ENCODE measurements at places on chromosomes 2 and 18.

DNA sequence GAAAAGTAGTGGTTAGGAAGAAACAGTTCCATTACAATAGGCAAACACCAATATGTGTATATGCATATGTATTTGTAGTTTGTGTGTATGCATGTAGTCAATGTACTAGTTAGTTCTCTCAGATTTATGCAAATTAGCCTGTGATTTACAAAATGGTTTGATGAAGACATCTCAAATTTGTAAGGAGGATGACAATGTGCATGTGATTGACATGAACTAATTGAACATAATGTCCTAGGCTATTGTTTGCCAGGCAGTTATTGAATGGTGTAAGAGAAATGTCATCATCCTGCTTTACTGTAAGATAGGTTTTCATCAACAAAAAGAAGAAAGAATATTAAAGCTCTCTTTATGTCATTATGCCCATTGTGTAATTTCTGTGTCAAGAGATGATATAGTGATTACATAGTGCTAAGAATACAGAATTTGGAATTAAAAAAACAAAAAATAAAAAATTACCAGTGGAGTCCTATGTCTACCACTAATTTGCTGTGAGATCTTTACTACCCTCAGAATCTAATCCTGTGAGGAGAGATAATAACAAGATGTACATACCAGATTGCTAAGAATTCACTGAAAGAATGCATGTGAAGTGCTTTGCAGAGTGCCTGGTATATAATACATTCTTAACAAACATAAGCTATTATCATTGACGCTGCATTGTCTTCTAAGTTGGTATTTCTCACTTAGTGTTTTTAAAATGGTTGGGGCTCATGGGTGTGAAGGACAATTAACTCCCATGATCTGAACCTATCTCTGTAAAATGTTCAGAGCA is 258.0 kb downstream of the CPS1 start:
- no peak for DNase-seq

DNA sequence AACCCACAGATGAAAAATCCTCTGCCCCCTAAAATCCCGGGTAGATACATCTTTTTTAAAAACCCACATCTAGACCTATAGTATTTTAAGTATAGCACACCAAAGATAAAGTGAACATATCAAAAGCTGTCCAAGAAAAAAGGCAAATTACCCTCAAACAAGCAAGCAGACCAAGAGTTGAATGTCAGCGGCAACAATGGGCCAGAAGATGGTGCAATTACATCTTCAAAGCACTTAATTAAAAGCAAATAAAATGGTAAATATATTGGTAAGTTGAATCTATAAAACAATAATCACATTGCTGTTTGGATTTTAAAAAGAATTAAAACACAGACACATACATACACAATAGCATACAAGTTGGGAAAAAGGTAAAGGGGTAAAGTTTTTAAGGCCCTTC is 98.5 kb downstream of the MYOM1 start:
- no peak for DNase-seq

DNA sequence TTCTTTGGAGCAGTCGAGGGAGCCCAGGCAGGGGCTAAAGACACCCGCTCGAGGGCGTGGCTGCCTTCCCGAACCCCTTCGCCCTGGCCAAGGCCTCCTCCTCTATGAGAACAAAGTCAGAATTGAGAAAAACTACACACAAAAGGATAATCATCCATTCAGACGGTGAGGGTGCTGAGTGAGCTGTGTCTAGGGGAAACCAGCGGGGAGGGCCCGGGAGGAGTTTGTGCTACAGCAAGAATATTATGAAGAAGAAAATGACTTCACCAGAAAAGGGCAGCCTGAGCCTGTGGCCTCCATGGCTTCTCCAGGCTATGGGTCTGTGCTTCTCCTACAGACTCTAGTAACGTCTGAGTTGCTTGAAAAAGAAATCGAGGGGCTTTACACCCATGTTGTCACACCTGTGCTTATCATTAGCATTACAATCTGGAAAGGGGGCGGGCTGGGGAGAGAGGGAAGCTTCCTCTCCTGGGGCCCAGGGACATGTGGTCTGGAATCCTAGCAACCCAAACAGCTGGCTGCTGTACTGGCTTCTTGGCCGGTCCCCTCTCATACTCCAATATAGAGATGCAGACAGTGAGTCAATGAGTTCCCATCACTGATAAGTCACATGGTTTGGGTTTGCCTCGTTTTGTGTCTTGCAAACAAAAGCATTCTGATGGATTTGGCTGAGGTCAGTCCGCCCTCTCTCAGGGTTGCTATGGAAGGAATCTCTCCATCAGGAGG is 52.0 kb upstream of the ARL4C start:
- no peak for DNase-seq

DNA sequence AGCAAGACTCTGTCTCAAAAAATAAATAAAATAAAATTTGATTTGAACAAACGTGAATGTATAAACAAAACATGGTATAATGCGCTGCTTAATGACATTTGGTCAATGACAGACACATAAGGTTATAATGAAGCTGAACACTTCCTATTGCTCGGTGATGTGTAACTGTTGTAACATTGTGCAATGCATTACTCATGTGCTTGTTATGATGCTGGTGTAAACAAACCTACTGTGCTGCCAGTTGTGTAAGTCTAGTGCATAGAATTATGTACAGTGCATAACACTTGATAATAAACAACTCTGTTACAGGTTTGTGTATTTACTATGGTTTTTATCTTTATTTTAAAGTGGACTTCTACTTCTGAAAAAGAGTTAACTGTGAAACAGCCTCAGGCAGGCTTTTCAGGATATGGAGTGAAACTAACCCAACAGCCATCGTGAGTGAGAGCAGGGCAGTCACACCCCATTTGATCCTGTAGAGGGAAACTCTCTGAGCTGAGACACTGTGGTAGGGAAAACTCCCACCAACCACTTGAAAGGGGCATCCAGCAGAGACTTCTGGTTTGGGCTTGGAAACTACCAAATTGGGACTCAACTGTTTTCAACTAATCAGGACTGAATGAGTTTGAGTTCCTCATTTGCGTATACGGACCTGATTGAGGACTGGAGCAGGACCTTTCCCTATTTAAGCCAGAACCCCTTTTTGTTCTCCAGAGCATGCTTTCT is 8.7 kb upstream of the RPRD1A start:
- DNase-seq = no peak

- DNase-seq = no peak
These were observed 608.1 kb downstream of the LRP1B start for GRCh38 chr2:141522702-141523101.

DNA sequence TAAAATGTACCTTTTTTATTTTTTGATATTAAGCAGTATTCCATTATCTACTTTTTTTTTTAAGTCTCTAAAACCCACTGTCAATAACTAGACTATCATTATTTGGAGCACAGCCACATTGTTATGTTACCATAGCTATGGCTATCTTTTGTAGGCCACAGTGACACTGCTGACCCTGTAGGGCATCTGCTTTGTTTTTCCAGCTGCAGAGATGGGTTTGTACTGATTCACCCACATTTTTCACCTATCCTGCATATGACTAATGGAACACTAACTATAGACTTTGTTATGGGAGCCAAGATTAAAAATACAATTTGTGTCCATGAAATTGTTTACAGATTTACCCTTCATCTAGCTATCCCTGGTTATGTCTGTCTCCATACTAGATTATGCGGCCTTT is 21.6 kb upstream of the OTX1 start:
- no peak for DNase-seq
